HT1080 (cell line): ENCODE measurements at places on chromosomes 6 and 20.

DNA sequence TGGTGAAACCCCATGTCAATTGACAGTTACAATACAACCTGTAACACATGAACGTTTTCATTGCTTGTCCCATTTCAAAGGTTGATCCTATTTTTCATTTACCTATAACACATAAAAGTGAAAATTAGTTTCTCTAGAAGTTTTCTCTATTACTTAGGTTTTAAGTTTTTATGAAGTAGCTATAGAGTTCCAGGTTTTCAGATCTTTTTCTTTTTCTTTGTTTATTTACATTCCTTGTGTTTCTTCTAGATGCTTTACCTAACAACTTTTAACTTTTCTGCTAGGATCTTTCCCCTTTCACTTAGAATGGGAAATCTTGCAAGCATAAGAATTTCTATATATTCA, 232.6 kb downstream of the PLCB1 start:
- no peak for DNase-seq

- no peak for DNase-seq
These were observed 98.4 kb downstream of the FOXC1 start for GRCh38 chr6:1708122-1708521.

- no peak for DNase-seq
These were observed 16.3 kb downstream of the GPX5 start for GRCh38 chr6:28541996-28542395.

DNA sequence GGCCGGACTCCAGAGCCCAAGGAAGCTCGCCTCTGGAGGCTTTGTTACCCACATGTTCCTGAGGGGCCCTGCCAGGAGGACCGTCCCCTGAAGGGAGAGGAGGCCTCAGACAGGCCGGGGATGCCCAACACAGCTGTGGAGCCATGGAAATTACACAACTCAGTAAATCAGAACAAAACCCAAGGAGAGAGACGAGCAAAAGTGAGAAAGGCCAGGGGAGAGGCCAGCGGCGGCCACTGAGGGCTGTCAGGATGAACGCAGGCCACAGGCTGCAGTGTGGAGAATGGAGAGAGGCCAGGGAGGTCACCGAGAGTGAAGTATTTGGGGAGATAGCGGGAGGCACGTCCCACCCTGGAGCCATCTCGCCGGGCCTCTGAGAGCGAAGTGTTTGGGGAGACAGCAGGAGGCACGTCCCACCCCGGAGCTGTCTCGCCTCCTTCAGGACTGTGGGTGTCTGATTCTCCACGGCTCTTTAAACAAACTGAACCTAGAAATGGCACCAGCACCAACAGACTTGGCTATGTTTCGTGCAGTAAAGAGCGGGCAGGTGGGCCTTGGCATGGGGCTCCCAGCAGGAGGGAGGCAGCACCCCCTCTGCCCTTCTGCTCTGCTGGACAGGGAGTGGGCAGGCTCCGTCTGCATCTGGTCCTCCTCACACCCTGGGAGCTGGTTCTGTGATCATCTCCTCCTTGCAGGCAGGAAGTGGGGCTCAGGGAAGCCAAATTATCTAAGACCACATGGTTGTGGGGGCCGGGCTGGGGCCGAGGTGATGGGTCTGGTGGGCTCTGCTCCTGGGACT, 91.0 kb downstream of the YTHDF1 start:
- DNase-seq: no peak

DNA sequence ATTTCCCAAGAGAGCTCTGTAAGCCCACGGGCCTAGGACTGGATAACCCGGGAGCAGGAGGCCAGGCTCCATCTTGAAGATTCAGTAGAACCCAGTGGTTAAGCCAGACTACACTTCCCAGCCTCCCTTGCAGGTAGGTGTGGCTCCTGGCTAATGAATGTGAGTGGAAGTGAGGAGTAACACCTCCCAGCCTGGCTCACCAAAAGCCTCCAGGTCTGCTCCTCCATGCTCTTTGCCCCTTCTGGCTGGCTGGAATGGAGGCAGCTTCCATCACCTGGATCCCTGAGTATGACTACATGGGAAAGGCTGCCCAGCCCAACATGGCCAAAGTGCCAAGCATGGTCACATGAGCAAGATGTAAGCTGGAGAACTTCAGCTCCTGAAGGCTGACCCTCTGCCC, 9.7 kb downstream of the LRRN4 start:
- peak; percentile 10 for DNase-seq

- no peak for DNase-seq
These were observed 12.9 kb downstream of the SLC4A11 start for GRCh38 chr20:3226093-3226492.

- no peak for DNase-seq
These were observed 164.6 kb downstream of the MTFR2 start for GRCh38 chr6:136085370-136086115.

DNA sequence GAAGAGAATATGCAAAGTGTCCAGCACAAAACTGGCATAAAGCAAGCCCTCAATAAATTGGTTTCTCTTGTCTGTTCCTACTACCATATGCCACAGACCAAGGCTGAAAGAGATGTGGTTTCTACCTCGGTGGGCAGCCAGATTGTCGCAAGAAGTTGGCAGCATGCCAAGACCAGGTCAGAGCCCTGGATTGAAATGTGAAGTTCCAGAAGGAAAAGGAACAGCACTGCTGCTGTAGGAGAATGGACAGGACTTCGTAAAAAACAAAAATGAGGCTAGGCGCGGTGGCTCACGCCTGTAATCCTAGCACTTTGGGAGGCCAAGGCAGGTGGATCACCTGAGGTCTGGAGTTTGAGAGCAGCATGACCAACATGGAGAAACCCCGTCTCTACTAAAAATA, 22.1 kb downstream of the MRPL14 start:
- DNase-seq: no peak

GRCh38 chr6:170388113-170388512, 81.6 kb downstream of the FAM120B start:
- no peak for DNase-seq

DNA sequence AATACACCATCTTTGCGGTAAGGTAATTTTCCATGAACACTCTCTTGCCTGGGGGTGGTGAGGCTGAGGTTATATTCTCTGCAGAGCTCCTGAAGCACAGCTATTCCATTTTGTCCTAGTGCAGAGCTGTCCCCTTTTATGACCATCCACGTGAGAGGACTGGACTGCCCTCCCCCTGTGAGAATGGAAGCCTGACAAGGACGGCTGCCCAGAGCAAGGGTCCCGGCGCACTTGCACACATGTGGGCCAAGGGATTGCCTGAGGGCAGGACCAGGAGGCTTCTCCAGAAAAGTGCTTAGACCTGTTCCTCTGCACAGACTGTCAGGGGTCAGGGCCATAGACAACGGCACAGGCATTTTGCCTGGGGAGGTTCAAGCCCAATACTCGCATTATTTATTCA, 48.2 kb downstream of the SLC22A23 start:
- no peak for DNase-seq

GRCh38 chr6:18263418-18264218, 712 bp downstream of the DEK start:
- DNase-seq: peak; percentile 34

- DNase-seq: no peak
These were observed 129.2 kb downstream of the TENT5A start for GRCh38 chr6:81623106-81623759.

DNA sequence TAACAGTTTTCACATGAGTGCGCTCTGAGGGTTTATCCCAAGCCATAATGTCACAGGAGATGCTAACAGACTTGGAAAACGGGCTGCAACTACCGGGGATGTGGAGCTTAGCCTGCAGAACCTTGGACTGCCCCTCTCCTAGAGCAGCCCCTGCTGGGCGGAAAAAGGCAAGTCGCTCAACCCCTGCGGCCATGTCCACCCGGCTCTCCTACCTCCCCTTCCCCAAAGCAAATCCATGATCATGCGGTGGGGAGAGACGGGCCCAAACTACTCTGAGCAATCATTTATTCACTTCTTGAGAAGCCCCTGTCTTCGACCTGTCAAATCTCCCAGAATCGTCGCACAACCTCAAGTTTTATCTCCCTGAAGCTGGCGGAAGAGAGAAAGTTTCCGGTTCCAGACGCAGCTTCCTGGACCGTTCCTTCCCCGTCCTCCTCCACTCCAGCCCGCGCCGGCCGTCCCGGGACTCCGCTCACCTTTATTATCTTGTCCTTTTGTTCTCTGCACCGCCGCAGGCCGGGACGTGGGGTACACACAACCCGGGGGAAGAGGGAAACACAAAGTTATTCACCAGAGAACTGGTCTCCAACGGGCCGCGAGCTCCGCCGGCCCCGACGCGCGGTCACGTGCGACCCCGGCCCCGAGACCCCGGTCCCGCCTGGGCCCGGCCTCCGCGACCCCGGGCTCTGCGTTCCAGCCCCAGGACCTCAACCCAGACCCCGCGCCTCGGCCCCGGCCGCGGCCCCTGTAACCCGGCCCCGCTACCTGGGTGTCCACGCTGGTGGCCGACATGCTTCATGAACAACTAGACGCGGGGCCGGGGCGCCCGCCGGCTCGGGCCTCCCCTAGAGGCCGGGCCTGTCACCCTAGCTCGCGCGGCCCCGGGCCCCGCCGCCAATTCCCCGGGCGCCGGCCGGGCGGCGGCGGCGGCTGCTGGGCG, 560 bp downstream of the YTHDF1 start:
- peak; percentile 45 for DNase-seq

DNA sequence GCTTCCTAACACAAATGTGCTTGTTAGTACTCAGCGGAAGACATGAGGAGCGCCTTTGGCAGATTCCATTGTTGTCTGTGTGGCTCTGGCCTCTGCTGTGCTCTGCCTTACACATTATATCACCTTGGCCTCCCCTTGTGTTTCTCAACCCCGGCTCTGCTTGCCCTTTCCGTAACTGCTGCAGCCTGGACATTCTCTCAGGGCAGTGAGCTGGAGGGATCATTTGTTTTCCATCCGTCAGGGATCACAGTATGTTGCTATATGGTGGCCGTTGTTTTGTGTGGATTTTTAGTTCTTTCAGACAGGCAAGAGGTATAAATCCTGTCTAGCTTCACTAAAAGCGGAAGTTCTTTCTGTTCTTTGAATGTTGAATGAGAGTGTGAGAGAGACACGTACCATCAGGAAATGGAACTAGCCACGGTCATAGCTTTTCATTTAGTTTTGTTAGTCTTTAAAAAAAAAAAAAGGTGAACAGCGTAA, 175.1 kb downstream of the JARID2 start:
- no peak for DNase-seq

DNA sequence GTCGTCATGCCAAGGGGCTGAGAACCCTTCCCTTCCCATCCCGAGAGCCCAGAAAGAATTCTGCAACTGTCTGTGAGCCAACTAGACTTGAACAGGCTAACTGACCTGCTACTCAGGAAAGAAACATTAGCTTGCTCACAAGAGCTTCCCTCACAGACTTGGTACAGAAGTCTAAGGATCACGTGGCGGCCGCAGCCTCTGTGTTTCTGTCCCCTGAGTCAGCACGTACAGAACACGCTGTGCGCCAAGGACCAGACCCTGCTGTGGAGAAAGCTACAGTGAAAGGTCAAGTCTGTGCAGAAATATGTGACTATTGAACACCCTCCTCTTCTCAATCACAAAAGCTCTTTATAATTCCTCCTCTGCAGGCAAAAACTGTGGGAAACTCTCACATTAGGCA, 151.3 kb upstream of the QKI start:
- DNase-seq: no peak

DNA sequence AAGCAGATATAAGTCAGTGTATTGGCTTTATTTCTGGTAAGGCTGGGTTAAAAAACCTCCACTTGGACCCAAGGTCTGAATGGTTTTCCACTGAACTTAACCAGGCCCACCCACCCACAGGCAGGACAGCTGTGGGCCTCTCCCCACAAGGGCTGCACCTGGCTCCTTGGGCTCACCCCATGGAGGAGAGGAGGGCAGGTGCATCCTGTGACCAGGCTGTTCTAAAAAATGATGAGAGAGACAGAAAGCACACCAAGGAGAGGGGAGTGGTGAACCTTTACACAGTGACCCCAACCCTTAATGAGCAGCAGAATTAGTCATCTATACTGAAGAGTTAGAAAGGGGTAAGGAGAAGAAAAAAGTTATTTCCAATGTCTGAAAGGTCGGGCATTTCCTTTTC, 34.5 kb upstream of the DUSP22 start:
- DNase-seq: no peak

DNA sequence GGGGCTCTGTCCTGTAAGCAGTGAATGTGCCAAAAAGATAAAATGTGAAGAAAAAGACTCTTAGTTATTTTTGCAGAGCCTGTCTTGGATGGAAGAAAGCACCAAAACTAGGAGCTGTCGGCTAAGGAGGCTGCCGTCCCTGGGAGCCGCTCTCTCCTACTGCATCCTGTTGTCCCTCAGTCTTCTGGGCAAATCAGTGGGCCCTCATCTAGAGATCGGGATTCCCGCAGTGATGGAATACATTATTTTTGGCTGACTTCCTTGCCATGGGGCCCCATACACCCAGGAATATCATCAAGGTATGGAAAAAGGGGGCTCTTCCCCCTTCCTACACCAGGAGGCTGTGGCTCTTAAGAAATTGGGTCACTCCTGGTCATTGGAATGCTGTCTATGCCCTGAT, 3.2 kb downstream of the TTLL2 start:
- no peak for DNase-seq

GRCh38 chr20:45419188-45420091, 3.5 kb downstream of the PIGT start:
- DNase-seq: peak; percentile 99

DNA sequence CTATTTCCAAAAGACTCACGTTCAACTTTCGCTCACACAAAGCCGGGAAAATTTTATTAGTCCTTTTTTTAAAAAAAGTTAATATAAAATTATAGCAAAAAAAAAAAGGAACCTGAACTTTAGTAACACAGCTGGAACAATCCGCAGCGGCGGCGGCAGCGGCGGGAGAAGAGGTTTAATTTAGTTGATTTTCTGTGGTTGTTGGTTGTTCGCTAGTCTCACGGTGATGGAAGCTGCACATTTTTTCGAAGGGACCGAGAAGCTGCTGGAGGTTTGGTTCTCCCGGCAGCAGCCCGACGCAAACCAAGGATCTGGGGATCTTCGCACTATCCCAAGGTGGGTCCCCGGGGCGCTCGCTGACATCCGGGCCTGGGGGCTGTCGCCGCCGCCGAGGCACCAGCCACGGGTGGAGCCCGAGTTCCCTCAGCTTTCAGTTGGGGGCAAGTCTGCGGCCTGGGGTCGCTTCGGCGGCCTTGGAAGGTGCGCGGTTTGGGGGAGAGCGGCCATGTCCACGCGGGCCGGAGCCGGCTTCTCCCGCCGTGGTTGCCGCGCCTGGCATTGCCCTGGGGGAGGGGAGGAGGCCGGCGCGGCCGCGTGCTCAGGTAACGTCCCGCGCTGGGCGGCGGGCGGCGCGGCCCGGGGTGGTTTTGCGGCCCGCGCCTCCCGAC, 429 bp downstream of the AMD1 start:
- DNase-seq: peak; percentile 34

- DNase-seq: no peak
These were observed 323.4 kb downstream of the TAF4 start for GRCh38 chr20:61742097-61742825.

DNA sequence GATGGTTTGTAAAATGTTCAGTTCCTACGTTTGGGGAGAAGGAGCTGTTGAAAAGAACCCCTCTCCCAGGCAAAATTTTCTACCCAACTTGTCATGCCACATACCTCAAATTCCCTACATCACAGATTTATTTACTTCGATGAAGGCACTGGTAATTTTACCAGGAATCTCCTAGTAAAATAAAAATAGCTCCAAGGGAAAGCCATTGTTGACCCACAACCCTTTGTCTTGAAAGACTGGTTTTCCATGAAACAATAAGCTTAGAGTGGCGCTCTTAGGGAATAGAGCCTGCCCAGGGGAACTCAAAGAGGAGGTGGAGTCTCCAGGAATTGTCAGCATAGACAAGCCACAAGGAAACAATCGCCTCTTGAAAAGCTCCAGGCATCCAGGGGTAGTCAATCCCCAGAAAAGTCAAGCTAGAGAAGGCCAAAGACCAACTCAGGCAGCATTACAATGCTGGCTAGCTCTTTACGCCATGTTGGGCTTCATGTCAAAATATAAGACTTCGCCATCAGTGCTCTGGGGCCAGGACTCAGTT, 99.2 kb upstream of the RREB1 start:
- DNase-seq: no peak
